ENCODE measurements at places on chromosomes 5 and 9. TPM values are rescaled to one million over a fixed set of nuclear protein-coding genes. Genes with fewer than 3 reads are reported as not detected.

GAS1 gene
- not detected for total RNA-seq

DNA sequence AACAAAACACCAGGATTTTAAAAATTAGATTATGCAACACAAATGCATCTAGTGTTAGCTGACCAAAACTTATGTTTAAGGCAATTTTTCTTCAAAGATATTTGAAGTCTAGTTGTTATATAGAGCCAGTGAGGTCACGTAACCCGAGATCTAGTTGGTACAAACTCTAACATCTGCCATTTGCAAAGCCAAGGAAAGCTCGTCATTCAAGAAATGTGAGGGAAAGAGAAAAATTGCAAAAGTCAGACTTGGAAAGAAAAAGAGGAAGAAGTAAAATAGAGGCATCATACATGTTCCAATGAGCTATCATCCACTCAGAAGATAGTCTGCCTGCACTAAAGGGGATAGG, 293.4 kb upstream of the PUM3 start:
- DNase-seq = no peak

DNA sequence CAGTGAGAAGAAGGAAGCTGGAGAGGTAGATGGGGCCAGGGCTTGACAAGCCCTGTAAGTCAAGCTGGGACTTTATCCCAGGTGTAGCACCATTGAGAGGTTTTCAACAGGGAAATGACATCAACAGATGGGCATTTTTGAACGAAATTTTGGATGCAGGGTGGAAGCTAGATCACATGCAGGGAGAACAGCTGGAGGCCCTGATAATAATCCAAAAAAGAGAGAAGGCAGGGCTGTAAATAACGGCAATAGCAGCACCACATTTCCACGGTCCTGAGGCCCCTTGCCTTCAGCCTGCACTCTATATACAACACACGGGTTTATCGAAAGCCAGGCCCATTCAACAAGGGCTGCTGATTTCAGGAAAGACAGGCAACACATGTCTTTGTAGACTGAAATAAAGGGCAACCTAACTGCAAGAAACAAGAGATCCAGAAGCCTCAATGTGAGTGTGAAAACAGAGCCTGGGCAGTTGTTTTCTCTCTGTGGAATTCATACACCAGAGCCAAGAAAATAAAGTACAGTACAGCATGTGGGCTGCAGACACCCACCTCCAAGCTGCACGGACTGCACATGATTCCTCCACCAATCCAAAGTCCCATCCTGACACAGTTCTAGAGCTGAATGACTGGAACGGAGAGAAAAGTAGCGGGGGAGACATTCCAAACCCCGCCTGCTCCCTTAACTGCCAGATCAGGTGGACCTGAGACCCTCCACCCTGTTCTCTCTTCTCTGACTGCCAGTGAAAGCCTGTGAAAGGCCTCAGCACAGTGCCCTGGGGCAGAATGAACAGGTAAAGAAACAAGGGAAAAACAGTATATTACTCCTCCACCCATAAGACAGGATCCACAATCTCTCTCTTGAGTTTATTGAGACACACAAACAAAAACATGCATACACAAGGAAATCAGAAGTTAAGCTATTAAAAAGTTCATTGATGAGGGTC, 36.3 kb downstream of the KLHL3 start:
- DNase-seq = no peak

DNA sequence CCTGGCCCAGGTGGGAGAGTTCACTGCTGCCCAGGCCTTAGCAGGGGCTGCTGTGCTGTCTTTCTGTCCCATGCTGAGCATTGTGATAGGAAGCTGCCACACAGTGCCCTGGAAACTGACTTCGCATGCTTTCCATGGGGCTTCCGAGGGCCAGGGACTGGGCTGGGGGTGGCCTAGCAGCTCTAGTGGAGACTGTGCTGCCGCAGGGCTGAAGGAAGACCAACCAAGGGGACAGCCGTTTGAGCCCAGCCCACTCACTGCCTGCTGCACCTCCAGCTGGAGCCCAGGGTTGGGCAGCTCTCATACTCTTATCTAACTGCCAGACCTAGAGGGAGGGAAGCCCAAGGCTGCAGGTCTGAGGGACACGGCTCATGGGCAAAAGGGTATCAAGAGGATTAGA, 79.2 kb downstream of the RGS3 start:
- DNase-seq = no peak

- no peak for DNase-seq
Measured at GRCh38 chr9:128323212-128323730, 632 bp downstream of the COQ4 start.
